HFFc6 (cell line): ENCODE measurements at places on chromosomes 11 and 22.
A peak's percentile ranks its signal among the peaks of the same experiment; 100 is the strongest.

- DNase-seq, result no peak
Measured at GRCh38 chr11:65127473-65128181, 5.5 kb downstream of the MRPL49 start.

- peak; percentile 53 for DNase-seq
Measured at GRCh38 chr11:73350908-73351636, 25.1 kb upstream of the RELT start.

- peak; percentile 12 for DNase-seq
Measured at GRCh38 chr11:44165432-44165831, 70.0 kb downstream of the EXT2 start.

DNA sequence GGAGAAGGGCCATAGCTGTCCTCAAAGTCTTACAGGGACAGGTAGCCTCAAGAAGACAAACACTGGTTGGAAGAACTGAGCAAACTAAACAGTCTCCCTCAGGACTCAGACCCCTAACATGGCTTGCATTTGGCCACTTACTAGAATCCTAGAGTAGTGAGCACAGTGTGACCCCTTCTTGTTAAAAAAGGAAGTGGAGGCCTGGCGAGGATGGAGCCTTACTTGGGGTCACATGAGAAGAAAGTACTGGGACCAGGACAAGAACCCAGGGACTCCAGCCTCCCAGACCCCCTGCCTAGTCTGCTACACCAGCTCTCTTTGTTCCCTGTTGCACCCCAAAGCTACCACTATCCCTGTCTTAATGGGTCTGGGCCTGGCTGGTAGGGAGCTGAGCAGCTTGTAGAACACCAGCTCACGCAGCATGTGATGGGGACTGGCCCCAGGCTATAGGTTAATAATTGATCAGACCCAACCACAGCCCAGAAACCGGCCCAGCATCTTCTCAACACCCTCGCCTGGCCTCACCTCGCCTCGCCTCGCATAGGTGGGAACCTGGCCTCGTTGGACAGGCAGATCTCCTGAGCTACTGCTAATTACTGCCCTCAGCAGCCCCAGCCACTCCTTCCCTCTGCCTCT is 17.6 kb downstream of the DGAT2 start:
- no peak for DNase-seq

GRCh38 chr11:60077216-60077817 is 11.1 kb upstream of the MS4A2 start:
- no peak for DNase-seq

GRCh38 chr11:27383645-27384044 is 20.6 kb upstream of the CCDC34 start:
- DNase-seq, result no peak

DNA sequence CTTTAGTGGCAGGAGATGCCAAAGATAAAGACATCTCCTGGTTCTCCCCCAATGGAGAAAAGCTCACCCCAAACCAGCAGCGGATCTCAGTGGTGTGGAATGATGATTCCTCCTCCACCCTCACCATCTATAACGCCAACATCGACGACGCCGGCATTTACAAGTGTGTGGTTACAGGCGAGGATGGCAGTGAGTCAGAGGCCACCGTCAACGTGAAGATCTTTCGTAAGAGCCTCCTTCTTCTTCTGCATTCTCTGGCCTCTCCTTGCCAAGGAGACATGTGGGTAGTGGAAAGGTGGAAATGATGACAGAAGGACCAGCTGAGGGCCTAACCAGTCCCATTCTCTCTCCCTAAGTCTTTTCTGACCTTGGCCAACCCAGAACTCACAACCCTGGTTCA is 110.1 kb upstream of the TTC12 start:
- DNase-seq, result no peak

GRCh38 chr11:11403763-11404725 is 51.0 kb upstream of the CSNK2A3 start:
- DNase-seq, result peak; percentile 15

DNA sequence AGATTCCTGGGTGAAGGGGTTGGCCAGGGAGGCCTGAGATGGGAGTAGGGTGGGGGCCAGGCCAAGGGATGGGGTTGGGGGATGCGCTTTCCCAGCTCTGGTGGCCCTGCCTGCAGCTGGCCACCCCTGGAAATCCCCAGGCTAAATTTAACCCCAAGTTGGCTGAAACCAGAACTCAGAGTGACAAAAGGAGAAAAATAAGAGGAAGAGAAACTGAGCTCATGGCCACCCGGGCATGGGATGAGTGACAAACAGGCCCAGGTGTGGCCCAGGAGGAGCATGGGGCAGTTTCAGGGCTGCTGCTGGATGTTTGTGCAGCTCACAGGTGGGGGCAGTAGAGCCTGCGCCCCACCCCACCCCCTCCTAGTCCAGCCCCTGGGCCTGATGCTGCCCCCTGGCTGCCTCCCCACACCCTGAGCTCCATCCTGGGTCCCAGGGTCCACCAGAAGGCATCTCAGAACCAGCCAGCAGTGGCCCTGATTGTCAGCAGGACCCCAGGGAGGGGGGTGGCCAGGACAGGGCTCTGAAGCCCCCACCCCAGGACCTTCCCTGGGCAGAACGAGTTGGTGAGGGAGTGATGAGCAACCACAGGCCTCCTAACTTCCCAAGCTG is 48.0 kb downstream of the IGLL5 start:
- no peak for DNase-seq

GRCh38 chr22:40238425-40239344 is 61.0 kb downstream of the TNRC6B start:
- peak; percentile 71 for DNase-seq

DNA sequence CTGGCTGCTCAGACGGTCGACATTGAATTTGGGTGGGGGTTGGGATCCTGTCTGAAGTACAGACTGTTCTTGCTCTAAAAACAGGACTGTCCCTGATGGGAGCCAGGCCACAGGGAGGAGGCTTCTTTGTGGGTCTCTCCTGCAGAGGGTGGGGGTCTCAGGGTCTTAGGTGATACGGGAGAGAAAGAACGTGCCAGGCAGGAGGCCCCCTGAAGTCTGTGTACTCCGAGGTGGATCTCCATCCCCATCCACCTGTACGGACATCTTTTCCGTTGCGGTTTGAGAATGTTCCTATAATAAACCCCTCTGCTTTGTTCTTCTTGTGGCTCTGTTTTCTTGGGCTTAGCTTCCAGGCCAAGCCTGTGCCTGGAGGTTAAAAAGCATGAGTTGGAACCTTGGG is 15.9 kb downstream of the PSMD13 start:
- DNase-seq, result no peak

DNA sequence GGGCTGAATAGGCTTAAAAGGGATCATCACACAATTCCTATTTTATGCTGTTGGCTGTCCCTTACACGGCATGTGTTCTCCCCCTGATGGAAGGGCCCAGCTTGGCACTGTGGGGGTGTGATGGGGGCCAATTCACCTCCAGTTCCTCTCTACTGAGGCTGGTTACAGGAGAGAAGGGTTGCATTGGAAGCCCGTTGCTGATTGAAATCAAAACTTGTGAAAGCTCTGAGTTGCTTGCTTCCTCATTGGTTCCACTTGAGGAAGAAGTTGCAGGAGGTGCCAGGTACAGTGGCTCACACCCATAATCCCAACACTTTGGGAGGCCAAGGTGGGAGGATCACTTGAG is 13.3 kb upstream of the PRG2 start:
- DNase-seq, result no peak

DNA sequence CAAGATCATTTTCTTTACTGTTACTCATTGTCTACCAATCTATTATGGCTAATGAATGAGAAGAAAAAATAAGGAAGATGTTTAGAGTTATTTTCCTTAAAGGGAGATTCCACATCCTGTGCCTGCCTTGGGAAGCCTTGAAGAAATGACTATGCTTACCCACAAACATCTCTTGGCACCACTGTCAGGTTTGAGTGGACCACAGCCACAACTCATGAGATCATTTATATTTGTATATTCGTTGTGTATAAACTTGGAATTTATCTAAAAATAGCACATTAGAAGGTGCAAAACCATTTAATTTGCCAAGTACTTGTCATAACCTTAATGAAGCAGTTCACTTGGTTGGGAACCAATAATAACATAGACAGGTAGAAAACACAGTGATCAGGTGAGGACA is 740.8 kb downstream of the DLG2 start:
- peak; percentile 15 for DNase-seq

GRCh38 chr11:20011307-20011951 is 148.8 kb downstream of the DBX1 start:
- no peak for DNase-seq

GRCh38 chr11:71388637-71389235 is 59.5 kb downstream of the DHCR7 start:
- DNase-seq, result no peak

DNA sequence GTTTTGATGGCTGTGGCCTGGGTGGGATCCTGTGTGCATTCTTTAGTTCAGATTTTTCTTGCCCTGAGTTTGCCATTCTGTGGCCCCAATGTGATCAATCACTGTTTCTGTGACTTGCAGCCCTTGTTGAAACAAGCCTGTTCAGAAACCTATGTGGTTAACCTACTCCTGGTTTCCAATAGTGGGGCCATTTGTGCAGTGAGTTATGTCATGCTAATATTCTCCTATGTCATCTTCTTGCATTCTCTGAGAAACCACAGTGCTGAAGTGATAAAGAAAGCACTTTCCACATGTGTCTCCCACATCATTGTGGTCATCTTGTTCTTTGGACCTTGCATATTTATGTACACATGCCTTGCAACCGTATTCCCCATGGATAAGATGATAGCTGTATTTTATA is 620 bp downstream of the OR4C16 start:
- DNase-seq, result no peak

GRCh38 chr22:41557401-41558240 is 3.2 kb upstream of the CSDC2 start:
- DNase-seq, result peak; percentile 49

DNA sequence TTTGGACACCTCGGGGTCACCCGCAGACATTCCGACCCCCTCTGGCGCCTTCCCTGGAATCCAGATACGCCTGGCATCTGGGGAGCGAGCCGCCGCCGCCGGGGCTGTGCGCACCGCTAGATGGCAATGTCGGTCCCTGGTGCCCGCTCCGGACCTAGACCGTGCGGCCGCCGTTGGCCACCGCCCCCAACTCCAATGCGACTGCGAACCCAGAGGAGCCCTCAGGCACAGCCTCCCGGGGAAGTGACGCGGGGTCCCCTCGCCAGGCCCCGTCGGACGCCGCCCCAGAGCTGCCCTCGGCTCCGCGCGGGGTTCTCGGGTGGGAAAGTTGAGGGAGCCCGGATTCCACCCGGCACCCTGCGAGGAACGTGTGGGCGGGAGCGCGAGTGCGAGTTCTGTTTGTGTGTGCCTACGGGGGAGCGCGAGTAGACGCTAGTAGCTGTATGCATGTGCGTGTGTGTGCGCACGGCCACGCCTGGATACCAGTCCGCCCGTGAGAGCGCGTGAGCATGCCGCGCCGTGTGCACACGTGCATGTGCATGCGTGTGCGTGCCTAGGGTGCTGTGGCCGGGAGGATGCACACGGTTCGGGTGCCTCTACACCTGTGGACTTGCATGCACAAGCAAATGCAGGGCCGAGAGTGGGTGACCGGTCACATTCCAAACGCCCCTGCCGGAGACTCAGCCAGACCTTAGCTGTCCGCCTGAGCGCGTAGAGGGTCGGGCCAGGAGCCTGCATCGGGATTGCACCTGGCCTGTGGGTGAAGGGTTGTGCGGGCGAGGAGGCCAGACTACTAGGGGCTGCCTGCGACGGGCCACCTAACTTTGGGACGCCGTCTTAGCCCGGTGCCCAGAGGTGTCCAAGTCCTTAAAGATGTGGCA is 1.9 kb downstream of the CHRM4 start:
- DNase-seq, result peak; percentile 51

GRCh38 chr11:114061048-114061680 is 1.7 kb downstream of the ZBTB16 start:
- DNase-seq, result no peak

GRCh38 chr11:115933564-115933963 is 429.3 kb upstream of the CADM1 start:
- DNase-seq, result no peak

GRCh38 chr11:91810871-91811270 is 413.7 kb upstream of the FAT3 start:
- no peak for DNase-seq

DNA sequence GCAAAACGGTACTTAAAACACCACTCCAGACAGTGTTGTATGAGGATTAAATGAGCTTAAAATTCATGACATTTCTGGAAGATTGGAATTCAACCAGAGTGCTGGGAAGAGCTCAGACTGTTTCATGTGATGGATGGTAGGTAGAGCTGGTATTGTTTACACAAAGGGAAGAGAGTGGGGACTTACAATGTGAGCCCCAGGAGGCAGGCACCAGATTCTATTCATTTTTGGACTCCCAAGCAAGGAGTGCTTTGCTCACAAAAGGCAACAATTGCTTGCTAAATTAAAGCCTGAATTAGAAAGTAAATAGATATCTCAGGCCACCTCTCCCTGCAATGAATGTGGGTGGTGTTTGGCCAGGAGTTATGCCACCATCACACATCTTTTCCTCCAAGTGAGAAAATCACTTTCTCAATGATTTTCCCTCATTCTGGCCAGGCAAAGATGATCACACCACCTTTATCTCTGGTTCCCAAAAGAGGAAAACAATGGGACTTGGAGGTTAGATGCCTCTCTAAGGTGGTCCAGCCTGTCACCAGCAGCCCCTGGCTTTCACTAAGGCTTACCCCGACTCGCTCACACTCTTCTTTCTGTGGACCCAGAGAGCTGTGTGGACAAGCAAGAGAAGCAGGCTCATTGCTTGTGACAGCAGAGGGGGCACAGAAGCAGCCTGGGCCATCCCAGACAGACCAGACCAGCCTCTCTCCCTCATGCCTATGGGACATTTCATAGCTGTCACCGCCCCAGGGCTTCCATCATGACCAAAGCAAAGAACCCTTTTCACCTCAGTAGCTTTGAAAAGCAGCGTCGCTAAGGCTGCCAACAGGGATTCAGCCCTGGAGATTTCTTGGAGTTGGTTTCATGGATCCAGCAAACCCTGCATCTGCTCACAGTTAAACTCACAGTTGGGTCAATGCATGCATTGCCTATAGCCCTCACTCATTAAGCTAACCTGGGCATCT is 63.5 kb upstream of the DRD2 start:
- no peak for DNase-seq

- DNase-seq, result no peak
Measured at GRCh38 chr11:8839957-8840945, 70.7 kb upstream of the AKIP1 start.

DNA sequence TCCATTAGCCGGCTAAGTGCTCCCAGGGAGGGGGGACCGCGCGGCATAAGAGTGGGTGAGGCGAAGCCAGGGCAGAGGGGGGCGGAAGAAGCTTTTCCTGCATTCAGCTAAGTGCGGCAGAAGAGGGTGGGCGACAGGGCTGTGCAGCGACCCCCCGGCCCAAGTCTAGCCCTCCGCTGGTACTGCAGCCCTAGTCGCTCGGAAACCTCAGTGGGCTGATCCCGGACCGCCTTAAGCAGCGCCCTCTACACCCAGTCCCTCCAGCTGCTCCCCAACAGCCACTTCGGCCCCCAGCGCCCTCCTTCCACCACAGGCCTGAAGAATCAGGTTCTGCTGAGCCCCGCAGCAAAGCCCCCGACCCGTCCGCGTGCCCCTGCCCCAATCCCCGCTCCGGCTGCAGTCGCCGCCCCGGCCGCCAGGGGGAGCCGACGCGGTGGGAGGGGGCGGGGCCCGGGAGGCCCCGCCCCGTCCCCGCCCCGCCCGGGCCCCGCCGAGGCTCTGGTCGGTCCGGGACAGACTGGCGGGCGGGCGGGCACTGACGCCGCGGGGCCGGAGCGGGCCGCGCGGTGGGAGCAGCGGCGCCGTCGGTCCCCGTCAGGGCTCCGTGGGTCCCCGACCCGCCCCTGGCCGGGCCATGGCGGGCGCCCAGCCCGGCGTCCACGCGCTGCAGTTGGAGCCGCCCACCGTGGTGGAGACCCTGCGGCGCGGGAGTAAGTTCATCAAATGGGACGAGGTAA is at the start of gene PLCB3:
Gene PLCB3 (plus strand): TSS at position 515 of the 737 bp plus-strand sequence. CDS start 120 bp downstream, at position 635.
- no peak for DNase-seq

GRCh38 chr22:30265823-30266444 is 717 bp downstream of the OSM start:
- no peak for DNase-seq
